ENCODE measurements at places on chromosomes 2 and 18.
A peak's percentile ranks its signal among the peaks of the same experiment; 100 is the strongest.

GRCh38 chr2:98518101-98518500, 73.4 kb downstream of the INPP4A start:
- peak; percentile 61 for DNase-seq

- no peak for DNase-seq
Observed at GRCh38 chr2:228548230-228548629, 366.7 kb upstream of the SPHKAP start.

- DNase-seq, result no peak
Observed at GRCh38 chr2:174914853-174915760, 90.1 kb downstream of the CHN1 start.

- peak; percentile 66 for DNase-seq
Observed at GRCh38 chr2:237968048-237968862, 1.4 kb downstream of the UBE2F start.

- no peak for DNase-seq
Observed at GRCh38 chr2:128941751-128942150, 623.1 kb upstream of the HS6ST1 start.

GRCh38 chr2:235641956-235642355, 148.1 kb downstream of the AGAP1 start:
- no peak for DNase-seq

DNA sequence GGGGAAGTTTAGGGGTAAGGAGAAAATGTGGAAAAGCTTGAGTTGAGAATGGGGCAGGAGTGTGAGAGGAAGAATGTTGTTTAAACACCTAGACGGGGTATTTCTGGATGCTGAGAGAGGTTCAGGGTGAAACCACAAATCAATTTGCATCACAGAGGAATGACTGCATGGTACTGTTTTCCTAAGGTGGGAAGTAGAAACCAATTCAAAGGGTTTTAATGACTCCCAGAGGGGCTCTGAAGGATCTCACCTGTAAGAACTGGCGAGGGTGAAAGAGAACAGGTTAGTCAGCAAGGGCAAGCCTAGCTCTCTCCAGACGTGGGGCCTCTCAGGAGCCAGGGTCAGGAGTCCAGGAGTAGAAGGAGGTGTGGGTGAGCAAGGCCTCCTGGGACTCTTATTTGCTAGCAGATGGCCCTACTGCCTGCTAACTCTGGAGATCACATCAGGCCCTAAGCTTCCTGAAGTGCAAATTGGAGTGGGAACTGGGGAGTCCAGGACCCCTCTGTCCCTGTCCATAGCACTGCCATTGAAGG, 133.0 kb upstream of the CELF4 start:
- DNase-seq, result no peak

DNA sequence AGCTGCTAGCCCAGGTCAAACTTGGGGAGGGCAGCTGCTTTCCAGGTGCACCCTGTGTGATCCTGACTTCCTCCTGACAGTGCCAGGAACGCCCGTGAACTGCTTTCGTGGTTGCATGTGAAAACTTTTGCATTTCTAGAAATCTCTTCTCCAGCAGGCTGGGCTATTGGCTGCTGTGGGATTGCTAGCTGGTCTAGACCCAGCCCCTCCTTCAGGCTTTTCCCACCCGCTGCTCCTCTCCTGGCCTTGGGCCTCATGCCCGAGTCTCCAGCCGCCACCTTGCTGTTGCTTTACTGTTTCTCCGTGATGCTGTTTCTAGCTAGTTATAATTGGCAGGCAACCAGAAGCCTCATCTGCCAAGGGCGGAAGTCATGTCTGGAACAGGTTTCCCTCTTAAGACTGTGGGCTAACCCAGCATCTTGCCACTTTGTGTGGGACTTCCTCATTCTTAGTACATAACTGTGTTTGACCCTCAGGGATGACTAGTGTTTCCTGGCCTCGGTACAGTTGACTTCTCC, 27.0 kb upstream of the MGAT4A start:
- peak; percentile 86 for DNase-seq

DNA sequence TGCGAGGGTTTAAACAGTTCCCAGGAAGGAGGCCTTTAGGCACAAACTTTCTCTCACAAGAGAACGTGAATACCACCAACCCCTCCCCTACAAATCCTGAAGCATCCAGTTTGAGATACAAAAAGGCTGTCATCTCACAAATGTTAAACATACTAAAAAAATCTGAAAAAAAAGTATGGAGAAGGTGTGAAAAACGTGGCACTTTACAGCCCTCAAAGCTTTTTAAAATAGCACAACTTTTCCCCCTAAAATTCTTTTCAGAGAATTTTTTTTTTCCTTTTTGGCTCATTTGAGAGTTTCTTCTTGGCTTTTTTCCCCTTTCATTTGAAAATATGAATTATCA, 10.1 kb downstream of the ZEB2 start:
- DNase-seq, result no peak

DNA sequence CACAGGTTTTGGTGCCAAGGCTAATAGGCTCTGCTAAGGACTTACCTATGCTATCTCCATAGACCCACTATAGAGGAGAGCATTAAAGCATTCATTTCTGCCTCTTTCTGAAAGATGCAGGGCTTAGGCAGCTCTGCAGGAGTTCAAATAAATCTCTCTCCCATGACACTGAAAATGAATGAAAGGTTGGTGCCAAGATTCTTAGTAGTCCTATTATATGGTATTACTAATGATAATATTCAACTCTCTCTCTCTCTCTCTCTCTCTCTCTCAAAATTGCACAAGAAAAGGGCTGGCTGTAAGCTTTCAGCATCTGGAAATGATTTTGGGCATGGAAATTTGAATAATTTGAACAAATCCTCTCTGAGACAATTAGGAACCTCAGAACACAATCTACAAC, 433.7 kb downstream of the MBD2 start:
- DNase-seq, result no peak

- DNase-seq, result no peak
Observed at GRCh38 chr2:173571887-173572680, 217.4 kb downstream of the CDCA7 start.

- DNase-seq, result no peak
Observed at GRCh38 chr2:87996570-87996969, 19.8 kb downstream of the RNU2-63P start.

DNA sequence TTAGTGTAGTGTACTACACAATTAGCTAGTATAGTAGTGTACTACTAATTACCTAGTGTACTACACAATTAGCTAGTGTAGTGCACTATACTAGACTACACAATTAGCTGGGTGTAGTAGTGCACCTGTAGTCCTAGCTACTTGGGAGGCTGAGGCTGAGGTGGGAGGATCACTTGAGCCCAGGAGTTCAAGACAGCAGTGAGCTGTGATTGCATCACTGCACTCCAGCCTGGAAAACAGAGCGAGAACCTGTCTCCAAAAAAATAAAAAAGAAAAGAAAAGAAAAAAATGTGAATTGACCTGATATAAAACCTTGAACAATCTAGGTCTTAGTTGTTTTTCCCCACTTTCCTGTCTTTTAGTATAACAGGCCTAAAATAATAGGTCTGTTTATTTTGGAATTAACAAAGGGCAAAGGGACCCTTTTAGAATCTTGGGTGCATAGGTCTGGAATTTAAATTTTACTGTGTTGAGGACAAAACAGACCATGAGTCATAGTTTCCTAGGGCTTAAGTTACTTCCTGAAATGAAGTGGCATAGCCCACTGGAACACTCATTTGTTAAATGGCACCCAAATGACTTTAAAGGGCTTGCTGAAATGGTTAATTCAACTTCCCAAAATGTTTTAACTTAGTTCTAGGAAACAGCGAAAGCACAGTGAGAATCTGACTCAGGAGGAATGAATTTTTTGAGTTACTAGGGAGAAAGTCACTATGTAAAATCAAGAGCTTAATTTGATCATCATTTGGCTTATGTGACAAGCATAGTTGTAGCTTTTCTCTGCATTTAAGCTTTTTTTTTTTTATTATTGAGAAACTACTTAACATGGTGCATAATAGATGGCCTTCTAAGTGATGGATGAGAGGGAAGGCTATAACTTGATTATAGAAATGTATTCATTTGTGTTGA, 50.7 kb upstream of the ARL5A start:
- no peak for DNase-seq

DNA sequence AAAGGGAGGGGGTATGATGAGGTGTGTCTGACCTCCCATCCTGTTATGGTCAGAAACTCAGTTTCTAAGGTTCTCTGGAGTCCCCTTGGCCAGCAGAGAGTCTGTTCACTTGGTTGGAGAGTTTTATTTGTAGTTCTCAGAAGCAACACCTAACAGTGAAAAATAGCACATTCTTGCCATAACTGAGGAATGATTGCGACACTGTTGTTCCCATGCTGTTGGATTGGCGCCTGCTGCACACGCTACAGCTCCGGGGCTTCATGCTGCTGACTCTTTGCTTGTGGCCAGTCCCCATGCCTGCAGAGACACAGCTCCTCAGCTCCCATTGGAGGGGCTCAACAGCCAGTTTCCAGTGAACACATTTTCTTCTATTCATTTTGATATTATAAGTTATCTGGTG, 42.1 kb downstream of the TPGS2 start:
- no peak for DNase-seq

Measured in CD4-positive, alpha-beta T cell treated with Interleukin-4 for 4 hours (primary cell).